ENCODE measurements at places on chromosomes 12 and 14.
A peak's percentile ranks its signal among the peaks of the same experiment; 100 is the strongest.

GRCh38 chr14:22556990-22557623 lies 31.9 kb downstream of the DAD1 start:
- peak; percentile 94 for DNase-seq

DNA sequence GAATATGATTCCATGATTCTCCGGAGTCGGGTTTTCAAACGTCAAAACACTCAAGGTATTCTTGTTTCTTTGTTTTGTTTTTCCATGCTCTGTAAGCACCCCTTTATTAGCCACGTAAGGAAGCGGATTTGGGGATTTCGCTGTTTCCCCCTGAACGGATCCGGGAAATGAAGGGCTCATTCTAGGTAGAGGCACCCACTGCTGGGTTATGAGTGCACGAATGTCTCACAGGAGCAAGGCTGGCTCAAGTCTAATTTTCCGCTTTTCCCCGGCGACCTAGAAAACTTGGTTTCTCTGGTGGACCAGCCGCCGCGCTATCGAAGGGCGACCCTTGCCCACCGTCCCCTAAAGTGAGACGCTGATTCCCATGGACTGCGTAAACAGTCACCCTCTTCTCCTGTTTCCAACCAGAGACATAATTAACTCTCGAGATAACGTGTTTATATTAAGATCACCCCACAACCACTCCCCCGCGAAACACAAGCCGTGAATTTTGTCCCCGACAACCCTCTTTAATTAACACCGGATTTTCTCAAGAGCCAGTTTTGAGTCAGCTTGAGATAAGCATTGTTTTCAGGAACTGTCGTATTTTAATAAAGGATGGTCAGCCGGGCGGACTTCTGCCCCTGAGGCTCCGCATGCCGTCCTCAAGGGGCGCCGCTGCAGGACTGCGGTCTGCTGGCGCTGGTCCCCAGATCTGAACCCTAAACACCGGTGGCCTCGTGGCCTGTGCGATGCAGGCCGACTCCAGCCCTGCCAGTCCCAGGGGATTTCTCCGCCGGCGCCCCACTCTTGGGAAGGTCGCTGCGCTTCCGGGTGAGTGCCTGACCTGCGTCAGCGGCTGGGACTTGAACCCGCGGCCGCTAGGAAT lies 515 bp upstream of the ABCC9 start:
- DNase-seq, result peak; percentile 28

DNA sequence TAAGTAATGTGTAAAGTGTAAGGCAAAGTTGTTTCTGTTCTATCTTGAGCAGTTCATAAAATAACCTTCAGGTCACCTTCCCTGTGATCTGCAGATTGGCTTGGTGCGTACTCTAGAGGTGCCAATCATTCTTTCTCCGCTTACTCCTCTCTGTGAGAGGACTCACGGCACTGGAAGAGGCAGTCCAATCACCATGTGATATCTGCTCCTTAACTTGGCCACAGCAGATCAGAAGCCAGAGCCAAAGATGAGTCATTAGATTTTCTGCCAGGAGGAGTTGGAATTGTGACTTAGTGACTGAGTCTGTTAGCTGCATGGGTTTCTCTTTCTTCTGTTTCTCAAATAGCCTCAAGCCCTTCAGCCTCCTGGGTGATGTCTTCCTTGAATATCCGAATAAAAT lies 165.5 kb downstream of the SLC41A2 start:
- no peak for DNase-seq

- no peak for DNase-seq
Measured at GRCh38 chr14:70887207-70887681, 20.0 kb upstream of the PCNX1 start.

DNA sequence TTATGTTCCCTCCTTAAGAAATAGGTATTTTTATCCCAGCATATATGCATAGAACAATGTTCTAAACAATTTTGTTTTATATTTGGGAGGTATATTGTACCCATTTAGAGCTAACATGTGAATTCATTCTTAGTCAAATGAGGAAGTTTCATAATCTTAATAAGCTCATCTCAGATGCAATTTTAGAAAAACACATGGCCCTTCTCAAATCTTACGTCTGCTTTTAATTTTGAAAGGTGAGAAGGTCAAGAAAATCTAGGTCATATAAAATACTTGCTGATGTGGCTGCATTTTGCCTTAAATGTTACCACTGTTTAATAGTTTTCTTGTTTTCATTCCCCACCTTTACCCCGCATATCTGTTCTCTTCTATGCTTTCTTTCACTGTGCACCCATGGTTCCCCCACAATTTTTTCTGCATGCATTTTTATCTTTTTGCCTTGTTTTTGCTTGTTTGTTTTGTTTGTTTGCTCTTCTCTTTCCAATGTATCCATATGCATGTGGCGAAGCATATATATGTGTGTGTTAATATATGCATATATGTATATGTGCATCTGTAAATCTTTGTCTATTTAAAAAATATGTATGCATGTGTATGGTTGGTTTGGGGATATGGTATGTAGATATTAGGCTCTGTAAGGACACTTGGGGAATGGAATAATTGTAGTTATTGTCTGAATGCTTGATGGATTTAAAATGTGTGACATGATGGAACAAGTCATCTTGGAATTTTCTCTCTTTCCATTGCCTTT lies 317.1 kb downstream of the BCAT1 start:
- DNase-seq, result no peak

DNA sequence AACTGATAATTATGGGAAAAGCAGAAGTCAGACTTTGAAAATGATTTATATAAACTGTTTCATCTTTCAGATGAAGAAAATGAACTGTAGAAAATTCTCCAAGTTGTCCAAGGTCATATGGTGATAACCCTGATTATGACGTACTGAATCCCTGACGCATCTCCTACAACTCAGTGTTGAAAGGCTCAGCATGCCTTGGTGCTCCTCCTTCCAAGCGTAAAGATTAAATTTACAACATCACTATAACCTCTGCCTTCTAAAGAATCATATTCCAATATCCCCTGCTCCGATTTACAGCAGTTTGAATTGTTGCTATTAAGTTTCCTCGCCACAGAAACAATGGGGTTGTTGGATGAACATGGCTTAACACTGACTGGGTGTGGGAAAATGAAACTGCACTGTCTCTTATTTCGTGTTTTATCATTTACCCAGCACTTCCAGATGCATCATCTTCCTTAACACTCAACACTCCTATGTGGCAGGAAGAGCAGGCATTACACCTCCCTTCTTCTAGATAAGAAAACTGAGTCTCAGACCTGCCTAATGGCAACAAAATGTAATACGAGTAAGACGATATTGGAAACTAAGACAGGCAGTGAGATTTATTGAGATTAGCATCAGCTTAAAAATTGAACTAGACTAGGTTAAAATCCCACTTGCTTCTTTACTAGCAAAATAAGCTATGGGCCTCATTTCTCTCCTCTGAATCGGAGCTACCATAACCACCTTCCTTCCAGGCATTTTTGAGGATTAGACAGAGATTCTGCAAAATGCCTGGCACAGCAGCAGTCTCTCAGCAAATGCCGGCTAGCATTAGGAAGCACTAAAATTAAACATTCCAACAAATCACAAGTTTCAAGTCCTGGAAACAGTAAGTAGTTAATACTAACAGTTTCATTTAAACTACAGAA lies 74.2 kb downstream of the PPM1H start:
- no peak for DNase-seq

GRCh38 chr14:97024300-97024699 lies 227.1 kb downstream of the VRK1 start:
- DNase-seq, result no peak

DNA sequence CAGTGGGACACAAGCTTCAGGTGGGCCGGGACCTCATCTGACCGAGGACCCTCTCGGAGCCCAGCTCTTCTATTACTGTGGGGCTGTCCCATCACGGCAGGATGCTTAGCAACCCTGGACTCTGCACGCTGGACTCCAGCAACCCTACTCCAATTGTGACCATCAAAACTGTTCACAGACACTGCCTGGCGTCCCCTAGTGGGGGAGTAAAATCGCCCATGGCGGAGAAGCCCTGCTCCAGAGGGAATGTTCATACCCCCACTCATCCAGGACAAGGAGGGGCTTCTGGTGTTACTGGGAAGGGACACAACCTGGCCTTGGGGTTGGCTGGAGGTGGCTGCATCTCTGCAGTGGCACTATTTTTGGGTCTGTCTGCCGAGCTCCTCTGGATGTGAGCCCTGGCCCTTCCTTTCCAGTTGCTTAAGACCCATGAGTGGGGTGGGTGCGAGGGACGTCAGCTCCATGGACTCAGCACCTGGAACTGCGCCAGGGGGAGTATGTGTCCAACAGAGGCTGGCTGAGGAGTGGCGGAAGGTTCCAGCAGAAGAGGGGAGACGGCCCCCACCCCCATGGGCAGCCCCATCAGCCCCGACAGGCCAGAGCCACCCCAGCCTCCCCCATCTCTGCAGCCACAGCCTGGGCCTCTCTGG lies 103.8 kb downstream of the RFLNA start:
- no peak for DNase-seq

DNA sequence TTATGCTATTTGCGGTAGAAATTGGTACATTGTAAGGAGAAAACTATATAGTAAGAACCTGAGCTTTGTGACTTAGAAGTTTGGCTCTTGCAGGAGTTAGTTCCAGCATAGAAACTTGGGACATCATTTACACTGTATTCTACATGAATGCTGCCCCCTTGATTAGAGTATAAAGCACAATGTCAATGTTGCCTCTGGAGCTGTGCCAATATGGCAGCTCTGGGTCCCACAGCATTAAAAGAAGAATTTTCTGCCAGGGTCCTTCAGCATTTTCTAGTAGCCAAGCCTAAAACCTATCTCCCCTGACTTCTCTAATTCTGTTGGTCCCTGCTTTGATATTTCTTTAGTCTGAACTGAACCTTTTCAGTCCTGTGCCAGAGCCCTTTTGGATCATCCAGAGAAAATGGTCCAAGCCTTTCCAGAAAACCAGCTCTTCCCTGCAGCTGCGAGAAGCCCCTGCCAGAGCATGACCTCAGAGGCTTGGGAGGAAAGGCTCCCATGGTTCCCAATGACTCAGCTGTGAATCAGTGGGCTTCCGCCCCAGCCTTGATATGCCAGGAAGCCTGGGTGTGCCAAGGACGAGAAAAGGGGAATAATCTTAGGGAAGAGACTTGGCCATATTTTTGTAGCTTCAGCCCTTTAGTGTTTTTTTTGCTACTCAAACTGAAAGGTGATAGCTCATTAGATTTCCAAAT lies 43.2 kb downstream of the PLEKHG7 start:
- no peak for DNase-seq

GRCh38 chr12:121326996-121327674 lies 25.1 kb downstream of the ANAPC5 start:
- no peak for DNase-seq

- no peak for DNase-seq
Measured at GRCh38 chr12:60066655-60067054, 470.8 kb downstream of the SLC16A7 start.

DNA sequence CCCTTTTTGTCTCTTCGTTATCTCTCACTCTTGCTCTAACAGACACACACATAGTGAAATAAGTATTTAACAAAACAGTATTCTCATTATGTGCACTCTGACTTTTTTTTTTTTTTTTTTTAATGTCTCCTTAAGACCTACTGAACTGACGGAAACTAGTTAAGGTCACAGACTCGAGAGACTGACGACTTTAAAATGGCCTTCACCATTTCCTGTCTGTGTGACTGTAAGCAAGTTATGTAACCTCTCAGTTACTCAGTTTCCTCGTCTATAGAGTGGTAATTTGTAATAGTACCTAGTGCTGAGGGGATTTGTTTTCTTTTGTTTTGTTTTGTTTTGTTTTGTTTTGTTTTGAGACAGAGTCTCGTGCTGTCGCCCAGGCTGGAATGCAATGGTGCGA lies 284.8 kb downstream of the FBXL14 start:
- no peak for DNase-seq

DNA sequence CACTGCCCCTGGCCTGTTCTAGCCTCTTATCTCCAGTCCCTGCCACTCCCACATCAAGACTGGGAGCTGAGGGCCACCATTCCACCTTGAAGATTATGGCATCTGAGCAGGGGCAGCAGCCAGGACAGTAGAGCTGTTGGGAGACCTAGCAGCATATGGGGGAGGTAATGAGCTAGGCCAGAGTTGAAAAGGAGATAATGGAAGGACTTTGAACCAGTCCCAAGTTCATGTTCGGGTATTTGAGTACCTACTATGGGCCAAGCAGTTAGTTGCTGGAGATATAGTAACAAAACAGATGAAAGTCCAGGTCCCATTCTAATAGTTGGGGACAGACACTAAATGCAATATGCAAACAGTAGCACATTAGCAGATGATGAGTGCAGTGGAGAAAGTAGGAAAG lies 151.5 kb downstream of the PLXNC1 start:
- no peak for DNase-seq

DNA sequence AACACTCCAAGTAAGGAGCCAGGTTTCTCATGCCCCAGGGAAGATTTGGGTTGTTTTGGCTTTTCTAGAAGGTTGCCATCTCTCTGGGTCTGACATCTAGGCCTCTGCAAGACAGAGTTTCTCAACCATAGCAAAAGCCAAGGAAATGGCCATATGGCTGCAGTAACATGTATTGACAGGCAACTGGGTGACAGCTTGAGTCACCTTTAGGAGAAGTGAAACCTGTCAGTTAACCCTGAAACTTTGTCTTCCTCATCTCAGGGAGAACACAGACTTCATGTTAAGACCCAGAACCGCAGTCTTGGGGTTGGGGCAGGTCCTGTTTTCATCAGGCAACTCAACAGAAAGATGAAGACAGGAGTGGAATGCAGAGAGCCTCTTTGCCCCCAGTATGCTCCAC lies 46.0 kb upstream of the PLBD1 start:
- DNase-seq, result no peak

DNA sequence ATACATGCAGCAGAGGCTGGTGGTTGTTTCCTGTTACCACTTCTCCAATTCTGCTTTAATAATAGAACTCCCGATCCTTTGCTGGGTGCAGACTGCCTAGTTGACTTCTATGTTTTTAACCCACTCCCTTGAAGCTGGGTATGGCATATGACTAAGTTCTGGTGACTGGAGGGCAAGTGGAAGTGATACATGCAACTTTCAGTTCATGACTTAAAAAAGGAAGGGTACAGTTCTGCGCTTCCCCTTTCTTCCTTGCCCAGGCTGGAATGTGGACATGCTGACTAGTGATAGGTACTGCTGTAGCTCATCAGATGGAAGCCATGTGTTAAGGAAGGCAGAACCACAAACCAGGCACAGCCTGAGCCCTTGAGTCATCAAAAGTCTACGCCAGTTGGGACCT lies 2.4 kb upstream of the A2M start:
- DNase-seq, result no peak

GRCh38 chr14:57854571-57854970 lies 11.3 kb downstream of the SLC35F4 start:
- DNase-seq, result no peak
